ENCODE measurements at places on chromosomes 5 and 9.

- DNase-seq, result no peak
These were observed 11.3 kb upstream of the LHX2 start for GRCh38 chr9:124000161-124000783.

GRCh38 chr5:154501566-154501965, 23.5 kb upstream of the HAND1 start:
- no peak for DNase-seq

- no peak for DNase-seq
These were observed 30.9 kb upstream of the OLFM1 start for GRCh38 chr9:135056541-135056940.

GRCh38 chr9:113536483-113537228, 73.1 kb downstream of the RGS3 start:
- no peak for DNase-seq

- no peak for DNase-seq
These were observed 172.7 kb upstream of the RIOK2 start for GRCh38 chr5:97355775-97356174.

DNA sequence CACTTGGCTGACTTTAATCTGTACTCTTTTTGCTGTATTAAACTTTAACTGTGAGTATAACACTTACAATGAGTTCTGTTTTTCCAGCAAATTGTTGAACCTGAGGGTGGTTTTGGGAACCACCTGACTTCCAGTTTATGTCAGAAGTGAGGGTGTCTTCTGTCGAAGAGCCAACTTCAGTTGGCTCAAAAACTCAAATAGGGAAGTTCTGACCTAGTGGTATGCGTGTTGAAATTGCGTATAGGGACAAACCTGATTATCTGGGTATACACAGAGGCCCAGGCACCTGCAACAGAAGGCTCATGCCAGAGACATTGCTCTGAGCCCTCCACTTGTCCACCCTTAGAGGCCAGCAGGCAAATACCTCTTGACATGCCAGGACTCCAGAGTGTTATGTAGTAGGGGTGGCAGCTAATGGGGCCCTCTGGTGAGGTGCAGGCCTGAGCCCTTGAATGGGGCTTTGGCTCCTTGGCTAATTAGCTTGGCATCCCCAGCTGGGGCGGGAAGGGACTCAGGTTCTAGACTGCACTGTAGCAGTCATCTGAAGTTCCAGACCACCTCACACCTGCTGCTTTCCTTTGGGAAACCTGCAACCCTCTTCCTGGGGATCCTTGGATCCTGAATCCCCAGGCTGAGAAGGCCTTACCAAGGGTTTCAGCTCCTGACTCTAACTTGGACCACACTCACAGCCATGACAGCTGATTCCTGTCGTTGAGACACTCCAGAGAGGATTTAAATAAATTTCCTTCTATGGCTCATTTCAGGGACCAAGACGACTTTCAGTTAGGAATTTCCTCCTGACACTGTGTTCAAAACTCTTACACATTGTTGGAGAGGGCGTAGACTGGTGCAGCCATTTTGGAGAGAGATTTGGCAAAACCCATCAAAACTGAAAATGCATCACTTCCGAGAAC, 189.6 kb downstream of the HSPA4 start:
- DNase-seq, result no peak

DNA sequence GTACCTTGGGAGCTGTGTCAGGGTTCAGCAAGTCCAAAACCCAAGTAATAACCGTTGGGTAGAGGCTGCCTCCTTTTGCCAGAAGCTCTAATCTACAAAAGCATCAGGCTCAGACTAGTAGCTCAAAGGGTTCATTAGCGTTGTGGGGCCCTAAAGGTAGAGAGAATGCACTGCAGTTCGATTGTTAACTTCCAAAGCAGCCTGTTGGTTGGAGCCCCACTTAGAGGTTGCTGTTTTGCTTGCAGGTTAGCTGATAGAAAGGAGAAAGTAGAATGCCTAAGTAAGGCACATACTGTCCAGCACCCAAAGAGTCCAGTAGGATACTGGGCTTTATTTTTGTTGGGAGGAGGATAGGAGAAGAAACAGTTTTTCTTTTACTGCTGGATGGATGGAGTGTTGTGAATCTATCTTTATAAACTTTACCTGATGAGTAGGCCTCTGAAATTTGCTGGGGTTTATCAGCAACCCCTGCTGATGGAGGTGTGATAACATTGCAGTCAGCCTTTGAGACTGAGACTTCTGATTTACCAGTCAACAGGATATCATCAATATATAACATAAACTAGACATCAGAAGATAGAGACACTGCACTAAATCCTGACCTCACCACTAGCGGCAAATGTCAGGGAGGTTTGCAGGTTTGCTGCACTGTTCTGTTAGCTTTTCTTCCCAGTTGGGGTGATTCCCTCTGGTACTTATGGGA, 34.8 kb downstream of the ZNF131 start:
- DNase-seq, result no peak

DNA sequence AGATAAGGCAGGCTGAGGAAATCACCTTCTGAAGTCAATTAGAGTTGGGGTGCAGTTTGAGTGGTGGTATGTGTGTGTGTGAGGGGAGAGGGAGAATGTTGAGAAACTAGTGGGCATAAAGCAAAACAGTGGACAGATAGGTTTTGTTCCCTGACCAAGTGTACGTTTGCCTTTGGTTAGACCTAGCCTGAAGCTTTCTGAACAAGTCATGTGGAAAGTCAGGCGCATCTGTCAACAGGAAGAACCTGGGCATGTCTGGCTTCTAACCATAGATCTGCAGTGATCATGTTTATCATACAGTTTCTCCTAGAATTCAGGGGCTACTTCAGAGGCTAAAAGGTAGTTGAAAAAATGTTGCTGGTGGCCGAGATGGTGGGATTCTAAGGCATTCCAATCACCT, 143.2 kb upstream of the PCA3 start:
- DNase-seq, result no peak

DNA sequence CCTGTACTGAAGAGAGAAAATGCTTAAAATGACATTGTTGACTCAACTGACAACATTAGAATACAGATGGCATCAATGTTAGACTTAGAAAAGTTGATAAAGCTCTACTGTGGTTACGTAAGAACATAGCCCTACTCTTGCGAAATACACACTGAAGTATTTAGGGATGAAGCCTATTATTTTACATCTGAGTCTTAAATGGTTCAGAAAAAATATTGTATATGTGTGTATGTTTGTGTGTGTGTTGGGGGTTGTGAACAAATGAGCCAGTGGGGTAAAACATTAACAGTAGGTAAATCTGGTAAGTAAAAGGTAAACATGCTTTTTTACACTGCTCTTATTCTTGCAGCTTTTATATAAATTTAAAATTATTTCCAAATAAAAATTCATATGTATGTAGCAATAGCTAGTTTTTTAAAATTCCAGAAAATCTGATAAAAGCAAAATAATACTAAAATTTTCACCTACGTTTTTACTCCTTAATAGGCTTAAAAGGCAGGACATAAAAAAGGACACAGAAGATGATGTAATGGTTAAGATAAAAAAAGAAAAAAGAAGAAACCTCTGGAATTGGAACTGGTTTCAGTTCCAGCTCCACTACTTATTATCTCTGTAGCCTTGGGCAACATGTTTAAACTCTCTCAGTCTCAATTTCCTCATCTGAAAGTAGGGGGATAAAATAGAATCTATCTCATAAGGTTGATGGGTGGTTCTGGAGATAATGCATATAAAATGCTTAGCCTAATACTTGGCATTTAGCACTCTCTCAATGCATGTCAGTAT, 44.3 kb downstream of the GARNL3 start:
- DNase-seq, result no peak

GRCh38 chr9:121786998-121787422, 135.6 kb downstream of the DAB2IP start:
- no peak for DNase-seq

GRCh38 chr9:111752455-111752854, 42.3 kb downstream of the SHOC1 start:
- DNase-seq, result no peak

GRCh38 chr5:177393990-177394389, 6.5 kb downstream of the PFN3 start:
- no peak for DNase-seq

DNA sequence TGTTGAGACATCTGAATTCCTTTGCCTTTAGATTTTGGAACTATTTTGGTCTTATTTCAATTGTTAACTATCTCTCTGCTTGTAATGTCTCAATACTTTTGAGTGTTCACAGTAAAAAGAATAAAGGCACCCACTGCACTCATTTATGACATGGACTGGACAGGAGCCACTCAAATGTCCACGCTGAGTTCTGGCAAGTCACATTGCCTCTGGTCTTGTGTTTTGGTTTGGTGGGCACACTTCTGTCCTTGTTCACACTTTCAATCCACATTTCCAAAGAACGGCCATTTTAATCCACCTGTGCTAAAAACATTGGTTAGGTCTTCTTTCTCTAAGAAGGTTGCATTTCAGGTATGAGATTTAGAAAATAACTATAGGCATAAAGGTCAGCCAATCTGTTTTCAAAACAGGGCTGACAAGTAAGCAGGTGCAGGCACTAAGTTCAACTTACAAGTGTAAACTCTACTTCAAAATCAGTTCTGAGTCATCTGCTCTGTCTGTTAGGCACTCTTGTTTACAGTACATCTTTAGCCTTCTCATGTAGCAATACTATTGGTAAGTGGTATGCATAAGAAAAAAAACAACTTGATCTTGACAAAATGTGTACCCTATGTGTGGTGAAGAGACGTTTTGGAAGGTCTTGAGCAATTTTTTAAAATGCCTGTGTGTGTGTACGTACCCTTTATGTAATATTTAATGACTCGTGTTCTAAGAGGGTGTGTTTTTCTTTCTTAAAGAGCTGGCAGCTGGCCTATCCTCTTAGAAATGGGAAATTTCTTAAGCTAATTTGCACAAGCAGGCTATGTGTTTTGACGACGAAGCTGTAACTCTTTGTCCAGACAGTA, 31.5 kb upstream of the ZFAND5 start:
- no peak for DNase-seq

DNA sequence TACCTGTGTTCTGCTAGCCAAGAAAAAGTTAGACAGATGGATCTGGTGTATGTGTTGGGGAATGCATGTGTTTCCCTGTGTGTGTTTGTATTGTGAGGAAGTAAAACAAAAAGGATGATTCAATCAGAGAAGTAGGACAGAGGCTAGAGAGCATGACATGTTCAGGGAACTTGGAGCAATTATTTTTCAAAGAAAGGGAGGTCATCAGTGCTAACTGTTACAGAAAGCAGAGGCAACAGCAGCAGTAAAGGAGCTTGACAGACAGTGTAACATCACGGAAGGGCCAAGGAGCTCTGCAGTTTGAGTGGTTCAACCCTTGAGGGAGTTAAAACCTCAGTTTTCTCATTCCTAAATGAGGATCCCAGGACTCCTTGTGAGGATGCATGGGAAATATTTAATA, 13.2 kb downstream of the SPINK1 start:
- DNase-seq, result no peak

- DNase-seq, result no peak
These were observed 43.6 kb downstream of the BASP1 start for GRCh38 chr5:17261075-17261474.

DNA sequence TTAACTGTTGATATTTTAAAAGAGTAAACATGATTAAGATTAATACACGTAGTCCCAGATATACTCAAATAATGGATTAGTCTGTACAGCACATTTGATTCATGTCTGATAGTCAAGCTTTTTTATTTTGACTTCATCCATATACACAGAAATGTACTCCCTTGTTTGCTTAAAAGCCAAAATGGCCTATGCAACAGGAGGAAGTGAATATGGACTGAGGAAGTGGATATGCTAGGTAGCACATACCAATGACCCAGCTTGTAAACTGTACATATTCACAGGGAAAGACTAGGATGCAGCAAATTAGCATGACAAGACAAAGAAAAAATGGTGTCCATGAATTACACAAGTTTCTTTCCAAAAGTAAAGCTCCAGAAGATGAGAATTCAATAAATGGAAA, 109.7 kb downstream of the CAAP1 start:
- no peak for DNase-seq

GRCh38 chr9:37107701-37108100, 12.7 kb upstream of the ZCCHC7 start:
- peak; percentile 65 for DNase-seq

GRCh38 chr5:137997726-137998213, 35.1 kb downstream of the FAM13B start:
- no peak for DNase-seq

DNA sequence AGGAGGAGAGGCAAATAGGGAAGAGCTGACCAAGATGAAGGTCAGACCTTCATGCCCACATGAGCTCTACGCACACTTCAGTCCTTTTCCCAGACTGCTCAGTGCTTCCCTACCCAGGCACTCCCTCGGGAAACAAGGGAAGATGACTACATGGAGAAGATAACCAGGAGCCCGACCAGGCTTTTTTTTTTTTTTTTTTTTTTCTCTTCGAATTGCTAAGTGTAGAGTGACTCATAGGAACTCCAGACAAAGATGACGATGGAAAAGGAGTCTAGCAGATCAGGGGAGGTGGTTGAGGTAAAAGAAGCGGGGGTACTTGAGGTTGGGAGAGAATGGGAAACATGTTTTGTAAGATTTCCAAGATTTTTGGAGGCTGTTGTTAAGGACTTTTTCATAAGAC, 526.1 kb downstream of the BNC2 start:
- DNase-seq, result no peak

DNA sequence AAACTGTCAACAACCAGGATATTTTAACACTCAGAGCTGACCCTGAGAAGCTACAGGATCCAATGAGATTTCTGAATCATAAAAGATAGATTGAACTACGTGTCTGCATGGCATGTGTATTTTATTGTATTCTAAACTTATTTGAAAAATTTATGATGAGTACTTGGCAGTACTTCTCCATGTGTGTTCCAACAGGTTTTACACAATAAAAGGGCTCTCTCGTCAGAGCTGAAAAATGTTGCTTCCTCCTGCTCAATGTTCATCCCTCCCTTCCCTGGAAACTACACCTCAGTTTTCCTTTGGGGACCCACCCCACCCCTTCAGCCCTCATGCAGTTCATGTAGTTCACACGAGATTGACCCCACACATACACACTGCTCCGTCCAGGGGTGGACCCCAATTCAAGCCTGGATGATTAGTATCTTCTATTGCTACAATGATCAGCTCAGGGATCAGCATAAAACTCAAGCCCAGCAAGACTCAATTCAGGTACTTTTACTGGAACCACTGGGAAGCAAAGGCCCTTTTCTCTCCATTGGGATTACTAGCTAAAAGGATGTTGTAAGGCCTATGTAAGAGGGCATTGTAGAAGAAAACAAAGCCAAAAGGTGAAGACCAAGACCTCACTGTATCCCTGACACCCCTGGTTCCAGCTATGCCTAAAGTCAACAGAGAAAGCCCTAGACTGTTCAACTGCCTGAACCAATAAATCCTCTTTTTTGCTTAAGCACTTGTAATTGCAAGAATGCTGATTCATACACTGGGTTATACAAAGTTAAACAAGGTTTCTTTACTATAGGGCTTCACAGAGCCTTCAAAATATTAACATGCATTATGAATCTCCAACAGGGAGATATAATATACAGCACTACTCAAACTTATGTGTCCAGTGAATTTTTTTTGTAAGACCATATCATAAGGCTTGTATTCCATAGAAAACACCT, 112.6 kb downstream of the SAXO1 start:
- DNase-seq, result no peak
